Iris pigment epithelial cell (primary cell): ENCODE measurements at places on chromosomes 5 and 9.
A peak's percentile ranks its signal among the peaks of the same experiment; 100 is the strongest.

GRCh38 chr5:18438126-18438525 is 803.9 kb downstream of the TAF11L14 start:
- DNase-seq, result no peak

- DNase-seq, result no peak
Observed at GRCh38 chr9:130688072-130688471, 5.5 kb upstream of the EXOSC2 start.

DNA sequence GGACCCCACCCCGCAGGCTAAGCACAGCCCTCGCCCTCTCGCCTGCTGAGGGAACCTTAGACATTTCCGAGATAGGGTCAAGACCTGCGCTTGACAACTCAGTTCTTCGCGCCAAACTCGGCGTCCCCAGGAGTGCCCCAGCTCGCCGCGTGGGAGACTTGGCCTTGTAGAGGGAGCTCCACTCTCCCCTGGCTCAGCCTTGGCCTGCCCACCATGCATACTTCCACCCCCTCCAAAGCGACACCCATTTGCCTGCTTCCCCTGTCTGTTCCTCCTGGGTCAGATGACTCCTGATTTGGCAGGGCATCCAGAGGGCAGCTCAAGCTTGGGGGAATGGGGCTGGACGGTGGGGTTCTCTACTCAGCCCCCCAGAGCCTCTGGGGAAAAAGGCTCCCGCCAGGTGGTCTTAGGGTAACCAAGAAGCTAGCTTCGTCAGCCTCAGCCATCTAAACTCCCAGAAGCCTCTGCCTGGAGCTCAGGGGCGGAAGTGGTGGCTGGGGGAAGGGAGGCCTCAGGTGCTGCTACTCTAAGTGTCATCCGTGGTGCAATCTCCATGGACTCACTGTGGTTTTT is 560 bp downstream of the DOCK2 start:
- DNase-seq, result no peak

DNA sequence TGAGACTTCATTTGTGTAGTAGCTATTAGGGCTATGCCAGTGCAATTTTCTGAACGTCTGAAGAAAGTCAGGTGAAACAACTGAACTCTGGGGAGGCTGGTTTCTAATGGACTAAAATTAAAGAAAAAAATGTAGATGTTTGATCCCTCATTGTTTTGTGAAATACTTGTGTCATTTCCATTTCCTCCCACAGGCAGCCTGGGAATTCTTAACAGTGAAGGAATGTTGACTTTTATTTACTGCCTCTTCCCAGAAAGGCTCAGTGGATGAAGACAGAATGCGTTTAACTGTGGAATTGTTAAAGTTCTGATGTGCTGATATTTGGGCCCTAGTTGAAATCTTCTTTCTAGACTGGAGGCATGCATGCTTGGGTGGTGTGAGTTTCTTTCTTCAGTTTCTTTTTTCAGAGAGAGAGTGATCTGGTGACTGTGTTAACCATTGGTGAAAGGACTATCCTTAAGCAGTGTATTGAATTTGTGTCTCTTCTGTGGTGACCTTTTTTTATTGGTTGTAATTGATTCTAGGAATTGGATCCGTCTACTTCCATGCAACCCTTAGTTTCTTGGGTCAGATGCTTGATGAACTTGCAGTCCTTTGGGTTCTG is 15.5 kb downstream of the ACER2 start:
- no peak for DNase-seq

- no peak for DNase-seq
Observed at GRCh38 chr9:29475471-29475870, 1902.2 kb upstream of the C9orf72 start.

GRCh38 chr5:5612096-5612495 is 189.6 kb downstream of the ICE1 start:
- no peak for DNase-seq

DNA sequence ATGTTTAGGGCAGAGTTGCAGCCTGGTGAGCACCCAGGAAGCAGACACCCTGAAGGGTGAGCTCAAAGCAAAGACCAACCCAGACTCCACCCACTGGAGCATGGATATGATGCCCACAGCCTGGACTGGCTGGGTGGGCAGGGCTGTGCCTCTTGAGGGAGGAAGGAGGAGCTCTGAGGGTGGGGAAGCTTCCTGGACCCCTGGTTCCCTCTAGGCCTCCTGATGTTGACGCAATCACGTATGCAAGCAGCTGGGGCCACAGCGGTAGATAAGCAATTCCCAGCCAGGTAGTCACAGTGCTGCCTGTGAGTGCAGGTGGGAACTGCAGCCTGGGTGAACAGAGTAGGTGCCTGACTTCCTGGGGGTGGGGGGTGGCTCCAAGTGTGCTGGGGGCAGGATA is 271.5 kb downstream of the CDK5RAP2 start:
- no peak for DNase-seq

GRCh38 chr5:180803181-180804128 is 849 bp upstream of the MGAT1 start:
- DNase-seq, result no peak

GRCh38 chr9:71271602-71272001 is 150.2 kb upstream of the TRPM3 start:
- no peak for DNase-seq

- no peak for DNase-seq
Observed at GRCh38 chr5:116274251-116274650, 189.4 kb downstream of the COMMD10 start.

- no peak for DNase-seq
Observed at GRCh38 chr5:148682058-148683026, 28.0 kb upstream of the HTR4 start.

DNA sequence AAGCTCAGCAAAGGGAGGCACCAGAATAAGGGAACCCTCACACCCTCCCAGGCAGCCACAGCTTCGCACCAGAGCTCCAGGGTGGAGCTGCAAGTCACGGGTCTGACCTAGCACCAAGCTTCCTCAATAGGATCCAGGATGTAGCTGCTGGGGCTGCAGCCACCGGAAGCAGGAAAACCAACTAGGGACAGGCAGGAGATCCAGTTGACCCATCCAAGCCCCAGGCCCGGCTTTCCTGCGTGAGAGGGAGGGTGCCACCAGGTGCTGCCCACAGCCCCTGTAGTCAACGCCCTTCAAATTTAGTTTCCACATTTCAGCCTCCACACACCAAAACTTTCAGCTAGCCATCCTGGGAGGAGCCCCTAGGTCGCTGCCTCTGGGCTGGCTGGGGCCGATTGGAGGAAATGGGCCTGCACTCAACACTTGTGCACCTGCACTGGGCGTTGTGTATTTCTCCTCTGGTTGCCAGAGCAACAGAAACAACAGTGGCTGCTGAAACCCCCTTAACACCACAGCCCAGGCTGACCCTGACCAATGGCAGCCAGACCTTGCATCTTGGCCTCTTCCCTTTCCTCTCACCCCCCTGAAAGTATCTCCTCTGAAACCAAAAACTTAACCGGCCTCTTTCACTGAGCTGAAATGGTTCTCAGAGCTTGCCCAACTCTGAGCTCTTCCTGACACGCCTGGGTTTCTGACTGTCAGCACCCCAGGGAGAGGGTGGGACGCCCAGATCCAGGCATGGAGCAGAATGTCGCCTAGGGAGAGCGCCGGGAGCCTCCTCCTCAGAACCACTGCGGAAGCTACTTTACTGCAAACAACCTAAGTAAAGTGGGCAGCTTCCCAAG is 226.5 kb upstream of the MAP3K1 start:
- DNase-seq, result no peak

- DNase-seq, result no peak
Observed at GRCh38 chr5:123449424-123449974, 26.3 kb upstream of the CEP120 start.

- DNase-seq, result no peak
Observed at GRCh38 chr5:112919972-112920371, 2.1 kb downstream of the REEP5 start.

DNA sequence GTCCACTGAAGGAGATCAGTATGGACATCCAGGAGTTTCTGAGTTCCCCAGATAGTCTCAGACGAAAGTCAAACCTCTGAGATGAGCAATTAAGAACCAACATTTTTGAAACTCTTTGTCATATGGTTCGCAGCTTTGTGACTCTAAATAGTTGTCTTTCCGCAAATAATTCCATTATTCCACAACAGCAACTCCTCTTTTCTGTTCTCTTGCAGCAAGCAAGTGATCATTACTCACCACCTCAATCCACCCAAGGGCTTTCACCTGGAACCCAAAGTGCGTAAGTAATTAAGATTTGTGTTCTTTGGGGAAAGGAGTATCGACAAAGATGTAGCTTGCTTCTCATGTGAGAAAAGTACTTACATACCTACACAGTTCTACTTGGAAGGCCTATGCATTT is 15.6 kb downstream of the MTX3 start:
- no peak for DNase-seq

- DNase-seq, result no peak
Observed at GRCh38 chr5:77748160-77748559, 28.0 kb downstream of the TBCA start.

DNA sequence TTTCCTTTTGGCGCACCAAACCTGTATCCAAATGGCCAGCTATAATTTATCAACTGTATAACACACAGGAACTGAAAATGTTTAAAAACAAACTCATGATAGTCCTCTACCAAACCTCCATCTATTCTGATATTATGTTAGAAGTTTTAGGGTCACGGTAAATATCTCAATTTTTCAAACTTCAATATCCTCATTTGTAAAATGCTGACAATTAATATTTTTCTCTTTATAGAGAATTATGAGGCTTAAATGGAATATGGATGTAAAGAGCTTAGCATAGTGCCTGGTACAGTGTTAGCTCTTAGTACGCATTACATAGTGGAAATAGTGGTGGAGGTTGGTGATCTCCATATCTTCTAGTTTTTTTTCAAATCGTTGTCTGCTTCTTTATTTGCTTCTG is 917.6 kb downstream of the TLE4 start:
- no peak for DNase-seq

DNA sequence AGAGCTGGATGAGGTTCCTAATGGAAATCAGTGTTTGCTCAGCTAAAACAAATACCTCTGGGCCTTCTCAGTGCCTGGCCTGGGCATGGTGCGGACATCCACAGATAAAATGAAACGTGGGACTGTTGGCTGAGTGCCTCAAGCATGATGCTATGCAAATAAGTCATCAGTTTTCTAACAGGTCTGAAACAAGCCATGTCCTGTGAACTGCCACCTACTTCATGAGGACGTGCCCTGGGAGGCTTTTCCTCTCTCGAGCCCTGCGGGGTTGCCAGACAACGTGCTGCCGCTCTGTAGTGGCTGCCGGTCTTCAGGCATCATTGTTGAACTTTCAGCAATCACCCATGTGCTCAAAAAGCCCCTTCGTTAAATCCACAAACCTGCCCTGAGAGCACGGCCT is 240.4 kb upstream of the IRX2 start:
- no peak for DNase-seq

DNA sequence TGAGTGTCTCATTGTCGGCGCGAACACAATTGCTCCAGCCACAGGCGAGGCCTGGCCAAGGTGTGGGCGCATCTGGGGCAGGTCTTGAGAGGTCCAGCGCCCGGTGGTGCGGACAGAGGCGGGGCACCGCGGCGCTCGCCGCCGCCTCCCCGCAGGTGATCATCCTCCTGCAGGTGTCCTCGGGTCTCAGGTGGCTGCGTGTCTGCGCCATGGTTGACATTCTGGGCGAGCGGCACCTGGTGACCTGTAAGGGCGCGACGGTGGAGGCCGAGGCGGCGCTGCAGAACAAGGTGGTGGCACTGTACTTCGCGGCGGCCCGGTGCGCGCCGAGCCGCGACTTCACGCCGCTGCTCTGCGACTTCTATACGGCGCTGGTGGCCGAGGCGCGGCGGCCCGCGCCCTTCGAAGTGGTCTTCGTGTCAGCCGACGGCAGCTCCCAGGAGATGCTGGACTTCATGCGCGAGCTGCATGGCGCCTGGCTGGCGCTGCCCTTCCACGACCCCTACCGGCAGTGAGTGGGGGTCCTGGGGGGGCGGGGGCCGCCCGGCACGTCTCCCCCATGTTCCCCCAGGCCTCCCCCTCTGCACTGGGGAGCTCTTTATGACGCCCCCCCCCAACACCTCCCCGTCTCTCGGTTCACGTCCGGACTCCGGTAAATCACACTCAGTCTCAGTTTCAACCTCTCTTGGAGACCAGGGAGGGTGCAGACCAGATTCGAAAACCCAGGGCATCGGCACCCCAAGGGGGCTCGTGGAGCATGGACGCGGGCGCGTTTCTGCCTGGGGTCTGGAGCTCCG is 446 bp downstream of the NXNL2 start:
- peak; percentile 15 for DNase-seq

- no peak for DNase-seq
Observed at GRCh38 chr5:75545131-75545530, 33.4 kb downstream of the POLK start.

DNA sequence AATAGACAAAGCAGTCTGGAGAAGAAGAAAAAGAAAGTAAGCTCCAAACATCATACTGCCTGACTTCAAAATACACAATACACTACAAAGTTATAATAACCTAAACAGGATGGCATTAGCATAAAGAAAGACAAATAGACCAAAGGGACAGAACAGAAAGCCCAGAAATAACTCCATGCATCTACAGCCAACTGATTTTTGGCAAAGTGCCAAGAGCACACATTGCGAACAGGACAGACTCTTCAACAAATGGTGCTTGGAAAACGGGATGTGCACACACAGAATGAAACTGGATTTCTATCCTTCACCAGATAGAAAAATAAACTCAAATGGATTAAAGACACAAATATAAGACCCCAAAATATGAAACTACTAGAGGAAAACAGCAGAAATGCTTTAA is 66.6 kb upstream of the SPATA31E1 start:
- DNase-seq, result peak; percentile 36

GRCh38 chr5:159702301-159702700 is 214.0 kb upstream of the ADRA1B start:
- no peak for DNase-seq

DNA sequence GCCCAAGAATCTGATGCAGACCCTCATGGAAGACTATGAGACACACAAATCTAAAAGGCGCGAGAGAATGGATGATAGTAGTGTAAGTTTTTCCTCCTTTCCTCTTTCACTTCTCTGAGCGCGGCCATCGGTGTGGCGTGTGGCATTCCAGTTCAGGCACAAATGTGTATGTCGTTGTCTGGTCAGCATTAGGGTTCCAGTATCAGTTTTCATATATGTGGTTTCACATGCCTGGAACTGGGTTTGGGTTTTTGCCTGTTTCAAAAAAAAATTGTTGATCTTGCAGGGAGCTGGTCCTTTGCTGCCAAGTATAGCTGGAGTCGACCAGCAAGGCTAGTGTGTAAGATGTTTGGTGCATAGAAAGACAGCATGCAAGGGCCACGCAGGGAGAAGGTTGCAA is 51.5 kb downstream of the C9orf152 start:
- no peak for DNase-seq

- DNase-seq, result no peak
Observed at GRCh38 chr5:1037123-1037670, 28.6 kb downstream of the NKD2 start.

DNA sequence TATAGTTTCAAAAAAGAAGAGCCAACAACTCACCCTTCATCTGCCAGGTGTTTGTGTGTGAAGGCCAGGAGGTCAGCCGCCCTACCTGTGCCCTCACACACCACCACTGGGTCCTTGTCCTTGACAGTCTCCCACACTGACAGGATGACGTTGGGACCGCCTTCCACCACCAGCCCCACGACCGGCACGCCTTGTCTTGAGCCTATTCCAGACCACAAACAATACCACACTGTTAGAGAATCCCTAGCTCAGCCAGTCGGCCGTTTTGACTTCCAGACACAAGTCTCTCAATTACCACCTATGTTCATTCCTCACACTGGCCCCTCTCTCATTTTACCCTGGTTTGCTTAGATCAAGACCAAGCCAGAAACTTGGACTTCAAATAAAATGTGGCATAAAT is 66.1 kb downstream of the TRPM6 start:
- no peak for DNase-seq
